ENCODE measurements at places on chromosomes 12 and 14.

GRCh38 chr12:116483959-116484750, 75.0 kb upstream of the MAP1LC3B2 start:
- no peak for DNase-seq

- no peak for DNase-seq
These were observed 1.6 kb downstream of the SIX4 start for GRCh38 chr14:60722357-60723115.

DNA sequence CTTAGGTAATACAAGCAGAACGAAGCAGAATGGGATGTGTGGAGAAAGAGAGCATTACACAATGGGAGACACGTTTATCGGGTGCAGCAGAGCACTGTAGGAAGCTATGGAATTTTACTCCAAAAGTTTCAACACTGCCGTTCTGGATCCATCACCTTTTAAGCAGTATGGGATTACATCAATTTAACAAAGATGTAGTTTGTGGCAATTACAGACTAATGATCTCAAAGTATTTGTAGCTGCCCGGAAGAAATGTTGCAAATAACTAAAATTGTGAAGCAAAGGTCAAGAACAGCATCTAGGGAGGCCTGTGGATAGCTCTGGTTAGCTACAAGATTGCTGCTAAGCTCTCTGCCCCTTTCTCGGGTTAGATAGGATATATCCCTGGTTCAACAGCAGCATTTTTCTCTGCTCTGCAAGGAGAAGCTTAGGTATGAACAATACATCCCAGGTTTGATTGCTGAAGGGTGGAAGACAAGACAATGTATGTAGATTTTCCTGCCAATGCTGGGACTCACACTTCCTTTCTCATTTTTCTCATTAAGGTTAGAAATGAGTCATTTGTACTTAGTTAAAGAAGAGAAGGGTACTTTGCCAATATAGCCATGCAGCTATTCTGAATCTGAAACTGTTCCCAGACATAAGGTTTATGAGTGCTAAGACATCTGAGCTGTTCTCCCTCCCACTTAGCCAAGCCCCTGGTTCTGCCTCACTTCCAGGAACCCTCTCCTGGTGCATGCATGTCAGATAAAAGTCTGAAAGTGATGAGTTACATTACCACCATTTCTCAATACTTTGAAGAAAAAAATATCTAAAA, 75.0 kb upstream of the HIF1A start:
- no peak for DNase-seq

GRCh38 chr12:24864796-24865125, 84.1 kb downstream of the BCAT1 start:
- no peak for DNase-seq

- DNase-seq: no peak
These were observed 670 bp downstream of the DYRK2 start for GRCh38 chr12:67649261-67649569.

DNA sequence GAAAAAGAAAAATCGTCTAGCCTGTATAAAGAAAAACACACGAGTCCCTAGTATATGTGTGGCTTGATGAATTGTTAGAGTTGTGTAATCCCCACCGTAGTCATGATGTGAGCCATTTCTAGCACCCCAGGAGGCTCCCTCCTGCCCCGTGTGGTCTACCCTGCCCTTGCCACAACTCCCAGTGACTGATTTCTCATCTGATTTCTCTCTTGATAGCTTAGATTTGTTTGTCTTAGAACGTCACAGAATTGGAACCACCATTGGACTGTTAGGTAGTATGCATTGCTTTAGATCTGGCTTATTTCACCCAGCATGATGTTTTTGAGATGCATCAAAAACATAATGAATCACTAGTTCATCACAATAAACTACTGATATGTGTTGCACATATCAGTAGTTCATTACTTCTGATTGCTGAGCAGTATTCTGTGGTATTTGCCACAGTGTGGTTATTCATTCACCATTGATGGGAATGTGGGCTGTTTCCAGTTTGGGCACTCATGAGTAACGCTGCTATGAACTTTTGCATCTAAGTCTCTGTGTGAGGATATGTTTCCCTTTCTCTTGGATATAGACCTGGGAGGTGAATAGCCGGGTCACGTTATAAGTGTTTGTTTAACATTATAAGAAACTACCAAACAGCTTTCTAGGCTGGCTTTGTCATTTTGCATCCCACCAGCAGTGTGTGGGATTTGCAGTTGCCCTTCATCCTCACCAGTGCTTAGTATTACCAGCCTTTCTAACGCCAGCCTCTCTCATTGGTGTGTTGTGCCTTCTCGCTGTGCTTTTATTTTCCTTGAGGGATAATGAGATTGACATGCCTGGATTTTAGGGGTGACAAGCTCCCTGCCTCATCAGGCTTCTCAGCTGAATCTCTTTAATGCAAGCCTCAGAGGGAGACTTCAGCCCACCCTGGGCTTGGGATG, 31.9 kb upstream of the NCOR2 start:
- DNase-seq: no peak

- DNase-seq: peak; percentile 41
These were observed 67.4 kb downstream of the LGMN start for GRCh38 chr14:92680781-92681650.

DNA sequence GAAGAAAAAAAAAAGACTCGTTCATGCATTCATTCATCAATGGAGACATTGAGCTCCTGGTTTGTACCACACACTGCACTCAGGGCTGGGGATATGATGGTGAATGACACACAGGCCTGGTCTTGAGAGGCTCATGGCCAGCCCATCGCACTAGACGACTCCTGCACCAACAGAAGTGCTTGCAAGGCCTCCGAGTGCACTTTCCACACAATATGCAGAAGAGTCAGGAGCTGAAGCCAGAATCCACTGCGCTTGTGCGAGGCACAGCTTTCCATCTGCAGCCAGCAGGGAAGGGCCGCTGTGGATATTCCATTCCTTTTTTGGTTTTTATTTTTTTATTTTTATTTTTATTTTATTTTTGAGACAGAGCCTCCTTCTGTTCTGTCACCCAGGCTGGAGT, 192.4 kb downstream of the DICER1 start:
- DNase-seq: no peak

GRCh38 chr14:96422992-96423391, 31.1 kb downstream of the AK7 start:
- DNase-seq: no peak

DNA sequence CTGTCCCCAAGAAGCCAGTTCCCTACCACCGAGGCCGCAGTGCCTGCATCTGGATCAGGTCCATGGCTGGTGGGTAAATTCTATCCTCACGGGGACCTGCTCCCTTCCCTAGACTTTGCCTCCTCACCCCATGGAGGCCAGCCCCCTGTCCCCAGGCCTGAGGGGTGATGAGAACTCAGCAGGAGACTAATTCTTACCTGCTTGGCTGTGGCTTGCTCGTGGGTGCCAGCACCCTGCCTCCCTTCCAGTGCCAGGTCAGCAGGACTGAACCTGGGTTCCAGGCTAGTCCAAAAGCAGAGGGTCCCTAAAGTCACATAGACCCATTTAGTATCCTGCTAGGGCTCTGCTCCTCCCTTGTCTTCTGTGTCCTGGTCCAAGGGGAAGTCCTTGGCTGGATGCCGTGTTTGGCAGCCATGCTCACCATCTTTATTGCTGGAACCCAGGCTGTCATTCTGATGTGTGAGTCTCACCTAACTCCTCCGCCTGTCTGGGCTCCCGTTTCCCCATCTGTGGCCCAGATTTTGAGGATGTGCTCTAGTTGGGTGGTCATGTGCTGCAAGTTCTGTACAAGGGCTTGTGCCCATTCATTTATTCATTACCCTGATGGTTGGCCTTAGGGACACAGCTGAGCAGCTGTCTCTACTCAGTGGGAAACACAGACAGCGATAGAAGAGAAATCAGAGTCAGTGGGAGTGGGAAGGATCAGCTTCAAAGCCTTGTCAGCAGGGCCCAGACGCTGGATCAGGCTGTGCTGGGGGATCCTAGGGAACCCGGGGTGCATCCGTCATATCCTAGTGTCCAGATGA, 949 bp downstream of the PLBD2 start:
- no peak for DNase-seq

DNA sequence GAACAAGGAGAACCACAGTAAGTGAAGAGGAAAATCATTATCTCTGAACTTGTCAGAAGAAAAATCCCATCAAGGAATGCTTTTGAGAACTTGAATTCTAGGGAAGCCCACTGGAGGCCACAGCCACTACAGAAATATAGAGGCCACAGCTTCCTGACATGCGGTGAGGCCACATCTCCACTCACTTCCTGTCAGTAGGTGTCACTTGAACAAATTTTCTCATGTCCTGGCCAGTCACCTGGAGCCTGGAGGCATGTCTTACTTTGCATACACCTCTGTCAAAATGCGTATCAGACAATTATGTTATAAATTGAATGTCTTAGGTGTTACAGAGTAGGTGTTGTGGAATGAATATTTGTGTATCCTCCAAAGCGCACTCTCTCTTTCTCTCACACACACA, 370.3 kb downstream of the DAD1 start:
- no peak for DNase-seq

DNA sequence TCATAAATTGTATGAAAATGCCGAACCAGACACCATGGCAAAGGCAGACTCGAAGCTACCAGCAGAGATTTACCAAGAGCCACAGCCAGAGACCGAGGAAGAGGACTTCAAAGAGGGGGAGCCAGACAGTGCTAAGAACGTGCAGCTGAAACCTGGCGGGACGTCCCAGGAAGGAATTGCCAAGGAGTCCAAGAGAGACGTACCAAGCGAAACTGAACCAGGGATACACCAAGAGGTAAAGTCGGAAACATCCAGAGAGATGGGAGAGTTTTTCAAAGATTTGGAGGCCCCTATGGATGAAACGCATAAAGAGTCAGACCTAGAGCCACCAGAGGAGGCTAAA, 294 bp downstream of the SAMD15 start:
- DNase-seq: no peak

DNA sequence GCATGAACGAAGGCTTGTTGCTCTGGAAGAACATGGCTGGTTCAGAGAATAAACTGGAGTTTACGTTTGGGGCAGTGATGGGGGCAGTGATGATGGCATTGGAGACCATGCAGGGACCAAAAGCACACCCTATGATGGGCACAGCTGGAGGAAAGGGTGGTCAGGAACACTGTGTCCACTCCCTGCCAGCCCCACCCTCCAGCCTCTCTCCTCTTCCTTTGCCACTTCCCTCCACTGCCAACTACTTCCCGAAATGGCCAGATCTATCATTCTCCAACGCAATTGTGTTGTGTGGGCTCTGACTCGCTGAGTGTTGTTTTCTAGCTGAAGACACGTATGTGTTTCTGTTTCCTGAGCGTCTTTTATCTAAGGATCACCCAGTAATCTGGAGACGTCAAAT, 39.3 kb upstream of the GSG1 start:
- no peak for DNase-seq

DNA sequence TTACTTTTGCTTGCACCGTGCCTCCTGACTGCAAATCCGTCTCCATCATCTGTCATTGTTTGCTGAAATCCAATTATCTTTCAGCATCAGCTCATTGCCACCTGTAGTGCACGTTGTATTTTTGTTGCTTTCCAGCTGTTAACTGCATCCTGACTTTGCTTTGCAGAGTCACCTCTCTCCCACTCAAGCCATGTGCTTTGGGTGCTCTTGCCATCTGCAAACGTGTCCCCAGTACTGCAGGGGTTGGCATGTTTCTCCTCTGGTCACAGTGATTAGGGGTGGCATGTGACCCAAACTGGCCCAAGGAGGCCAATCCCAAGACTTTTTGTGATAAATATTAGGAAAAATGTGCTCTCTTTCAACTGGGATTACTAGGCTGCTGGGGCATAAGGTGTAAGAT, 10.5 kb upstream of the TMED2 start:
- DNase-seq: no peak

- no peak for DNase-seq
These were observed 134.6 kb downstream of the RBM19 start for GRCh38 chr12:113831476-113831875.

GRCh38 chr12:46892887-46893286, 67.1 kb upstream of the SLC38A4 start:
- no peak for DNase-seq

- DNase-seq: no peak
These were observed 87.5 kb downstream of the DUSP16 start for GRCh38 chr12:12474931-12475795.

GRCh38 chr12:130746546-130746945, 30.4 kb upstream of the RIMBP2 start:
- DNase-seq: no peak

- DNase-seq: no peak
These were observed 37.5 kb downstream of the EMP1 start for GRCh38 chr12:13233830-13234641.

- no peak for DNase-seq
These were observed 708 bp downstream of the FAR2 start for GRCh38 chr12:29149691-29150281.

DNA sequence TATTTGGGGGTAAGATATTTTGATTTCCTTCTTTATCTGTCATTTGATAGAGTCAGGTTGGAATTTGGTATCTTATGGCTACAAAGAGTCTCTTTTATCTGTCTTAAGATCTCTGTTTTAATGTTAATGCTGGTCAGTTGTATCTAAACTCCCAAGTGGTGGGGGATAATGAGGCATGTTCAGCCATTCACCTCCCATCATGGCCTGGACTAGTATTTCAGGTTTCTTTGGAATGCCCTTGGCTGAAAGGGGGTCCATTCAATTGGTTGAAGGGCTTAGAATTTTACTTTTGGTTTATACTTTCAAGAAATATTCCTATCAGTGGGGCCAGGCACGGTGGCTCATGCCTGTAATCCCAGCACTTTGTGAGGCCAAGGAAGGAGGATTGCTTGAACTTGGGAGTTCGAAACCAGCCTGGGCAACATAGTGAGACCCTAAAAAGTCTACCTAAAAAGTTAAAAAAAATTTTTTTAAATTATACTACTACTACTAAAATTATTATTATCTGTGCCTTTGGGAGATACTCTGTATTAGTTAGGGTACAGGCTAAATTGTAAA, 4.7 kb downstream of the DGLUCY start:
- DNase-seq: no peak

DNA sequence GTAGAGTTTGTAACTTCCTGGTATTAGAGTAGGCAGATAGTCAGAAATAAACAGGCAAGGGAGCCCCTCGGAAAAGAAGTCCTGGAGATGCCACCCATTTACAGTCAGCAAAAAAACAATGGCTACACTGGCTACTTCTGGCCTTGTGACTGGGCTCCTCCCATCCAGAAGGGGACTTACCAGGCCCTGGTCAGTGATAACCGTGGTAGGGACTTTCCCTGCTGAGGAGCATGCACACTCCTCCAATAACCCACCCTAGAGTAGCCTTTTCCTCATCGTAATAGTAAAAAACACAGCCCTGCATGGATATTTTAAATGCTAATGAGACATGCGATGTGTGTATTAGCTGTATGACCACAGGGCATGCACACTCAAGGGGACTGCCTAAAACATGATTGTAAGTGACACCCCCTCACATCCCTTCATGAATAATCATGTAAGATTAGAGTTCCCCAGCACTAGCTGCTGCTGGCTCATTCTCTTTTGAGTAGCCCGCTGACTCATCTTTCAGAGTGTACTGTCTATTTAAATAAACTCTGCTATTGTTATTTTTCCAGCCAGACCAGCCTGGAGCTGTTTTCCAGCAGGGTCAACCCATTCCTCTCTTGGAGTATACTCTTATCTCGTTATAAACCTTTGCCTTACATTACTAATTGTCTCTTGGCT, 413.8 kb upstream of the TMTC1 start:
- no peak for DNase-seq

- DNase-seq: no peak
These were observed 9.2 kb downstream of the HEBP1 start for GRCh38 chr12:12990700-12991468.

Measured in stimulated activated CD8-positive, alpha-beta memory T cell treated with anti-CD3 and anti-CD28 coated beads, Interleukin-4, amount 100 ng/mL, for 1 hour (primary cell).